ENCODE measurements at places on chromosomes 2 and 18.

- no peak for DNase-seq
These were observed 1.7 kb downstream of the MIB1 start for GRCh38 chr18:21742315-21742687.

DNA sequence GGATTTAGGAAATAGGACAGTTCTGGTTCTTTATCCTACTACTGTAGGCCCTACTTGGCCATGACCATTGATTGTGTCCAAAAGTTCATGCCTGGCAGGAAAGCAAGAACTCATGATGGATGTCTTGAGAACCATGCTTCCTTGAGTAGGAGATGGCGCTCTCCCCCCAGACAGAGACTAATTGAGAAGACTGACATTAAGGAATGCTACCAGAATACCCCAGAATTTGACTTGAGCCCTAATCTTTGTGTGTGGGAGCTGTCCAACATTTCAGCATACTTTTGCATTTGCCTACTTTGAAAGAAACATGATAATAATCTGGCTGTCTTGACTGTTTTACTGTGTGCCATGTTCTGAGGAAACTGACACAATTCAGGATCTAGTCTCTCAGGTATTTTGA is 23.3 kb downstream of the MAPRE3 start:
- DNase-seq, result no peak

GRCh38 chr2:15038366-15039364 is 406.1 kb downstream of the LRATD1 start:
- DNase-seq, result no peak

DNA sequence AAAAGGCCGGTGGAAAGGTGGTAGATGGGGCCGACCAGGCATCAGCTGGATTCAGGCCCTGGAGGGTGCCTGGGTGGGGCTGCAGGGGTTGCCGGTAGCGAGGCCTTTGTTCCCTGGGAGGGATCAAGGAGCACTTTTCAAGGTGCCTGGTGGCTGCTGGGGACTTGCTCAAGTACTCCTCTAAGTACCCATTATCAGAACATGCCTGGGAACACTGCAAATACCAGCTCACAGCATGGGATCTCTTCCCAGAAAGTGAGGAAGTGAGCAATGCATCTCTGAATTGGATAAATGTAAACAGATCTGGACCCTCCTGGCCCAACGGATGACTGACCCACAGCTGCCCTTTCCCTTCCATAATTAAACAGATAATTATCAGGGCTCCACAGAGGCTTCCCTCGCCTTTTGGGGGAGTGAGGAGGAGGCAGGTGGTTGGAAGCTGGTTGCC is 210.5 kb downstream of the SH3RF3 start:
- no peak for DNase-seq

GRCh38 chr2:100919316-100919715 is 82.8 kb upstream of the RPL31 start:
- DNase-seq, result no peak

DNA sequence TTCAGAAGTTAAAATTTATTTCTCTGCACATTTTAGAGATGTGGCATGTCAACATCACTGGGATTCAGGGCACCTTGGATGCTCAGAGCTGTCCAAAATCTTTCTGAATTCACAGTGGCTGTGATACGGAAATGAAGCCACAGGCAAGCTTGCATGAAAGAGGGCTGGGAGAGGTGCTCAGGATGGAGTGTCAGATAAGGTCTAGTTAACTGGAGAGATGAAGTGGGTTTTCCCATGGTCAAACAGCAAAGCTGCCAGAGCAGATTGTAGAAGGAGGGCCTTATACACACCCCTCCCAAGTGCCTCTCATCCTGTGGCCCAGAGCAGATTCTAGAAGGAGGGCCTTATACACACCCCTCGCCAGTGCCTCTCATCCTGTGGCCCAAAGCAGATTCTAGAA is 286.8 kb upstream of the PXDN start:
- no peak for DNase-seq

GRCh38 chr2:109066917-109067597 is 61.9 kb upstream of the SH3RF3 start:
- no peak for DNase-seq

GRCh38 chr2:29522951-29523669 is 398.3 kb downstream of the ALK start:
- DNase-seq, result no peak
